Stimulated activated CD4-positive, alpha-beta T cell treated with anti-CD3 and anti-CD28 coated beads, TNF-alpha, amount 100 ng/mL, for 48 hours (primary cell): ENCODE measurements at places on chromosomes 5 and 9.

- DNase-seq = no peak
These were observed 171.0 kb downstream of the DAB2IP start for GRCh38 chr9:121822093-121823085.

DNA sequence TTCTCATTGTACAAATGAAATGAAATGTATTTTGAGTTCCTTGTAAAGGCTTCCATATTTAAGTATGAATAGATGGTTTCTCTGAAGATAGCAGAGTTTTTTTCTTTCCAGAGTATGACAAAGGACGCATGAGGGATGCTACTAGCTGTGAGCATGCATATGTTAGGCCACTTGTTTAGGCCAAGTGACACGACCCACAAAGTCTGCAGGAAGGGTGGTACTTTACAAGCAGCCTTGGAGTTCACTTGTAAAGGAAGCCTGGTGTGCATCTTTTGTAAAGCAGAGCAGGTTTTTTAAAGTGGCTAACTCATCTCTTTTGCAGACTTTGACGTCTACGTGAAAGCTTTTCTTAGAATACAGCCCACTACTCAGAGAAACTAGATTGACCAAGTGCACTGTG, 300.4 kb upstream of the RFX3 start:
- DNase-seq = no peak

DNA sequence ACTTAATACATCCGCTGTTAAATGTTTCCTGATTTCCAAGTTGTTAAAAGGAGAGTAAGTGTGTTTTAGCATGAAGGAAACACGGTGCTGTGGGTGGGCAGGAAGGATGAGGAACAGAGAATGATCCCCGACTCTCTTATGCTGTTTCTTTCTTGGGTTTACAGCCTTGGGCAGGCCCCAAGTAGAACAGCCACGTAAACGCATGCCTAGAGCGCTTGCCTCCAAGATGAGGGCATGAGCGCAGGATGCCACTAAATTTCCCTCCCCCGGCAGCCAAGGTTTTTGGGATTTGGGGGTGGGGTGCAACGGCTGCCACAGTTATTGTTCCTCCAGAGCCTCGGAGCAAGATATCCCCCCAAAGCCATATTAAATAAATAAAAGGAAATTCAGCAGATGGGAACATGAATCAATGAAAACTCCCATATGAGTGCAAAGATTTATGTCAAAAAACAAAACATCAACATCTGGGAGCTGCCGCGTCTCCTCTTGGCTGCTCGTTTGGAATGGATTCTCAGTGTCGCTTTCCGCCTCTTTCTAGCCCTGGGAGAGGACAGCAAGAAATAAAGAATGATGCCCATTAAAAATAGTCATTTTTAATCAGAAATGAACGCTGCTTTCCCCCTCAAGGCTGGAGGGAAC, 10.0 kb upstream of the DELE1 start:
- no peak for DNase-seq

DNA sequence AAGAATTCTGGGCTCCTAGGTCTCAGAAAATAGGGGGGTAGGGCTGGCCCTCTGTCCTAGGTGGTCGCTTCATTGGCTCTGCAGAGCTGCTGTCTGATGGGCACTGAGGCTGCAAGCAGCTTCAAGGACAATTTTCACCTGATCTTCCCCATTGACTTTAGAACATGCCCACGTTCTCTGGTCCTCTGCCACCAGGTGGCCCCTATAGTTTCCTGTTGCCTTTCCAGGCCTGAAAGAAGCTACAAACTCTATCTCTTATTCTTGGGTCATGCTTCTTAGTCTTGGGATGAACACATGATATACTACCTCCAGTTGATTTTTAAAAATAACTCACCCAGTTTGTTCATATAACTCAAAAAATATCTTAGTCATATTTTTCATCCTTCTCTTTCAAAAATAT, 26.3 kb downstream of the SPZ1 start:
- DNase-seq = no peak

DNA sequence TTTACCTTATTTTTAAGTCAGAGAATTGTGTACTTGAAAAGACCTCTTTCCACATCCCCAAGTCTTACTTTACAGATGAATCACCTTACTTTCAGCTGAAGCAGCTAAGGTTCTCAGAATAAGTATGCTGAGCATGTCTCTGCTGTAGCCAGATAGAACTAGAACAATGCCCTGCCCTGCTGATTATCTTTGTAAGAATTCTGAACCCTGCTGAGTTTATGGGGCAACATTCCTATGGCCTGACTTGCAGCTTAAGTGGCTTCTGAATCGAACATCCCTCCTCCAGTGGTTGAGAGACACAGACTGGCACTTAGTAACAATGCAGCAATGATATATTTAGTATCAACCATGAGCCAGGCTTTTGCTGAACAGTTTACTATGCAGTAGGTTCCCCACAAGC, 592.0 kb upstream of the WWC1 start:
- DNase-seq = no peak
